Stimulated activated CD8-positive, alpha-beta memory T cell treated with anti-CD3 and anti-CD28 coated beads, Interleukin-4, amount 100 ng/mL, for 48 hours (primary cell): ENCODE measurements at places on chromosomes 7 and 10.

GRCh38 chr7:40276061-40276460, 141.3 kb downstream of the SUGCT start:
- DNase-seq: no peak

- DNase-seq: no peak
These were observed 114.5 kb downstream of the GRID1 start for GRCh38 chr10:86252079-86252478.

DNA sequence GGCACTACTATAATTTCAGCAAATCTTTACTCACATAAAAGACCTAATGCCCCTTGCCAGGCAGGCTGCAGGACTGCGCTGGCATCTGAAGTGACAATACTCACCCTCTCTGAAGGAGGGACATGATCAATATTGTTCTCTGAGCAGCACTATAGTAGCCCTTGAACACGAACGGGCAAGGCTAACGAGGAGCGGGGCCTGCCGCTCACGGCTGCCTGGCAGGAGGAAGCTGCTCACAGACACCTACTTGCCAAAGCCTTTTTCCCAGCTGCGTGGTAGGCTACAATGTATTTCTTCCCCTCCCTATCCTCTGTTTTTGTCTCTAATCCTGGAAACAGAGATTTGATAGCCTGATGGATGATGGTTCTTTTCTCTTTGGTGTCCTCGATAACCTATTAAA, 19.9 kb downstream of the PUS7 start:
- no peak for DNase-seq

DNA sequence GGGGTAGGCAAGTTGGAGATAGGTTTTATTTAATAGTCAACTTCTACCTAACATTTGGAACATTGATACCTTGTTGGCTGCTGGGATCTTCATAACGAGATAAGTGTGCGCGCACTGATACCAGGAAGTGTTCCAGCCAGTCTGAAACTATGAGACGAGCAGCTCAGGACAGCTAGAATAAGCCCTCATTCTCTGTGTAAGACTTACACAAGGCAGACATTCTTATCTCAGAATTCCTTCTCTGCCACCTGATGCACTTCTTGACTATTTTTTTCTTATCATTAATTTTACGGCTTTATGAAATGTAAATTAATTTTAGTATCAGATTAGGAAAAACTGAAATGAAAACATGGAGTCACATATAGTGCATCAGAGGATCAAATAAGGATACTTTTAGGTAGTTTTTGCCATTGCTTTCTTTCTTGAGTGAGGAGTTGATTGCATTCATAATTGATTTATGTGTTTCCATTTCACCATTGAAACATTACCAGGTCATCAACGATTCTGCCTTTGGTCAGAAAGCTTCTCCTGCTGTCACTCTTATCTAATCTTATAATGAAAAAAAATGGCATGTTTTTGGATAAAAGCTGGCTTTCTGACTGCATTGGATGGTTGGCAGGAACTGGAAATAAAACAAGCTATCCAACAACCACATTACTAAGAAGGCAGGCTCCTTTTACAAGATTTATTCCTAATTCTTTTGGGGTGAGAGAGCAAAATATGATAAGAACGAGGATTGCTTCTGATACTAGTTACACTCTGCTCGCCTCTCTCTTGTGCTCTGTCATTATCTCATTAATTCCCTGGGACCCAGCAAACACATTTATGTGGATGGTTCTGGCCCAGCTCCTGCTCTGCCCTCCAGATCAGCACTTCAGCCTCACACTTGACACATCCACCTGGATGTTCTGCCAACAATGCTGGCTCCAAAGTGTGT, 40.4 kb upstream of the ABCB5 start:
- no peak for DNase-seq

DNA sequence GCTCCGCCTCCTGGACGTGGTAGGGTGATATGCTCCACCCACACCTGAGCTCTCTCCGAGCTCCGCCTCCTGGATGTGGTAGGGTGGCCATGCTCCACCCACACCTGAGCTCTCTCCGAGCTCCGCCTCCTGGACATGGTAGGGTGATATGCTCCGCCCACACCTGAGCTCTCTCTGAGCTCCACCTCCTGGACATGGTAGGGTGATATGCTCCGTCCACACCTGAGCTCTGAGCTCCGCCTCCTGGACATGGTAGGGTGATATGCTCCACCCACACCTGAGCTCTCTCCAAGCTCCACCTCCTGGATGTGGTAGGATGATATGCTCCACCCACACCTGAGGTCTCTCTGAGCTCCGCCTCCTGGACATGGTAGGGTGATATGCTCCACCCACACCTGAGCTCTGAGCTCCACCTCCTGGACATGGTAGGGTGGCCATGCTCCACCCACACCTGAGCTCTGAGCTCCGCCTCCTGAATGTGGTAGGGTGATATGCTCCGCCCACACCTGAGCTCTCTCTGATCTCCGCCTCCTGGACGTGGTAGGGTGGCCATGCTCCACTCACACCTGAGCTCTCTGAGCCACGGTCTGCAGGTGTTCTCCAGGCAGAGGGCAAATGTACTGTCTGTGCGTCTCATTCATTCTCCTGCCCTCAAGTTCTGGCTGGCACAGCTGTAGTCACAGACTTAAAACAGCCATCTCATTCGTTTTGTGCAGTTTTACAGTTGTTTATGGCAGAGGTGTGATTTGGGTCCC, 252.4 kb downstream of the DIP2C start:
- no peak for DNase-seq

DNA sequence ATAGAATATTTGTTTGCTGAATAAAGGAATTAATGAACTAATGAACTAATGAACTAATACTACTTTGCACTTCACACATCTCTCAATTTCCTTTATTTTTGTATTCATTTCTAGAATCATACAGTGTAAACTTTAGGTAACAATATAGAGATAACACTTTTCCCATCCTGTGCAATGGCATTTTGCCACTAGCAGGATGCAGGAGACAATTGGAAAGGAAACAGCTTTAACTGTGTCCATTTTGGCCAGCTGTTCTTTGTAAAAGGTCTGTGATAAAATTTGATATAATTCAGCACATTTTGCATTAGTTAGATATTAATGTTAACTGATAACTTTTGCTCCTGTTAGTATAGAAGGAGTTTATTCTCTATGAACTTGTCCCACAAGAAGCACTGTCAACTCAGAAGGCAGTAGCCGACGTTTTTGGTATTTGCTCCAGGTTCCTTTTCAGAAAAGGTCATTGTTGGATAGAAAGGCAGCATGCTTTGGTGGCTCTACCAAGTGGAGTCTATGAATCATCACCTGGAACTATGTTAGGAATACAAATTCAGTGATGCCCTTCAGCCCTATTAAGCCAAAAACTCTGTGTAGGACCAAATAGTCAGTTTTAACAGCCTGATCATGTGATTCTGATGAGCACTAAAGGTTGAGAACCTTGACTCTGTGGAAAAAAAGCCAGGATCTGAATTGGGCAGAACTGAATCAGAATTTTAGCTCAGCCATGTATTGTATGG, 86.6 kb downstream of the NRG3 start:
- DNase-seq: no peak
